Hematopoietic multipotent progenitor cell treated with erythropoietin and hydrocortisone succinate and interleukin-3 and kit ligand, for 8 days (in vitro differentiated cells): ENCODE measurements at places on chromosomes 11 and 22.
A peak's percentile ranks its signal among the peaks of the same experiment; 100 is the strongest.

GRCh38 chr11:23359297-23359696 lies 499.0 kb upstream of the CCDC179 start:
- DNase-seq, result no peak

GRCh38 chr22:38292694-38293093 lies 19.9 kb upstream of the TMEM184B start:
- no peak for DNase-seq

- no peak for DNase-seq
These were observed 8.8 kb downstream of the H19 start for GRCh38 chr11:1988667-1989317.

- DNase-seq, result no peak
These were observed 83.6 kb upstream of the TBCEL start for GRCh38 chr11:120940160-120940848.

- DNase-seq, result no peak
These were observed 13.2 kb downstream of the PHLDB1 start for GRCh38 chr11:118620529-118621070.

DNA sequence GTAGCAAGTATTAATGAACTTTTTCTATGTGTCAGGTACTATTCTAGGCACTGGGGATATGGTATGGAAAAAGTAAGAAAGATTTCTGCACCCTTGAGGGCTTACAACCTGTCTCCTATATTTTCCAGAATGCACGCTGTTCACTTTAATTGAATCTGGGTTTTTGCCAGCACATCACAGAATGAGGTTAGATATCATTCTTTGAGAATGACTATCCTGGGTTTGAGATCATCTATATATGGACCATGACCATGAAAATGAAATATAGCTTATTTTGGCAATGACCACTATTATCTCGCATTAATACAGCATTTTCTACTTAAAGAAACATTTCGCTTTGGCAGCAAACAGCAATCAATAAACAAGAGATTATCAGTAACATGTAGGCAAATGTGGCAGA lies 46.9 kb downstream of the C11orf71 start:
- DNase-seq, result no peak

DNA sequence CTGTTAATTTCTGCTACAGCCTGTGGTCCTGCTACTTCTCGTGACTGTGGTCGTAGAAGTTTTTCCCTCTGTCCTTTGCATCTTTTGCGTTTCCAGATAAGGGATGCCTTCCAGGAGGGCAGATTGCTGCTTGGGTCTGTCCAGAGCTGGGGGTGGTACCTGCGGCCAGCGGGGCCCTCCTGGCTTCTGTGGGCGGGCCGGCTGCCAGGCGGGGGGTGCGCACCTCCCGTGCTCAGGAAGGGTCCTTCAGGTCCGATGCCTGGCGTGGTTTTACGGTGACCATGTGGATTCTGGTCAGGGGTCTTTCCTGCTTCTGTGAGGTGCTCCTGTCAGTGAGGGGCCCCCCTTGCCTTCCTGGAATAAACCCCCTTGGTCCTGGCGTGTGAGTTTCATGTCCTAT lies 84.8 kb downstream of the KCNQ1 start:
- DNase-seq, result no peak

DNA sequence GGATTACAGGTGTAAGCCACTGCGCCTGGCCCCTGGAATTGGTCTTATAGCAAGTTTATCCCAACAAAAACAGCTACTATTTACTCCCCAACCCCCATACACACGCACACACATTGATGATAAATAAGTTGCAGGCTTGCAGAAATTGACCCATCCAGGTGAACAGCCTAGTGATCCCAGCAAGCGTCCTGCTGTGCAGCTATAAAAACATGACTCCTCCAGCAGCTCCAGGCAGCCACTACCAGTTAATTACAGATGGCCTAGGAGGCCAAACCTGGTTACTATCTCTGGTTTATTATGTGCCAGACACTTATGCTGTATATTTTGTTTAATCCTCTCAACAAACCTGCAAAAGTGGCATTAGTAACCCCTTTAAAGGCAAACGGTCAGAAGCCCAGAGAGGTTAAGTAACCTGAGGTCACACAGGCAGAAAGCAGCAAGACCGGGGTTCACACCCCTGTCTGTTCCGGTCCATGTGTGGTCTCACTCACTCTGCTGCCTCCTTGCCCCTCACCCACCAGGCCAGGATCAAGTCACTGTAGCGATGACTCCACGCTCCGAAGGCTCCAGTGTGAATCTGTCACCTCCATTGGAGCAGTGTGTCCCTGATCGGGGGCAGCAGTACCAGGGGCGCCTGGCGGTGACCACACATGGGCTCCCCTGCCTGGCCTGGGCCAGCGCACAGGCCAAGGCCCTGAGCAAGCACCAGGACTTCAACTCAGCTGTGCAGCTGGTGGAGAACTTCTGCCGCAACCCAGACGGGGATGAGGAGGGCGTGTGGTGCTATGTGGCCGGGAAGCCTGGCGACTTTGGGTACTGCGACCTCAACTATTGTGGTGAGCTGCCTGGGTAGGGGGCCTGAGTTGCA lies 6.6 kb downstream of the F2 start:
- DNase-seq, result no peak

GRCh38 chr11:74257959-74258553 lies 53.4 kb downstream of the P4HA3 start:
- no peak for DNase-seq

- no peak for DNase-seq
These were observed 358.3 kb upstream of the CTSC start for GRCh38 chr11:88695689-88696414.

GRCh38 chr11:120390585-120390922 lies 54.3 kb downstream of the ARHGEF12 start:
- no peak for DNase-seq

DNA sequence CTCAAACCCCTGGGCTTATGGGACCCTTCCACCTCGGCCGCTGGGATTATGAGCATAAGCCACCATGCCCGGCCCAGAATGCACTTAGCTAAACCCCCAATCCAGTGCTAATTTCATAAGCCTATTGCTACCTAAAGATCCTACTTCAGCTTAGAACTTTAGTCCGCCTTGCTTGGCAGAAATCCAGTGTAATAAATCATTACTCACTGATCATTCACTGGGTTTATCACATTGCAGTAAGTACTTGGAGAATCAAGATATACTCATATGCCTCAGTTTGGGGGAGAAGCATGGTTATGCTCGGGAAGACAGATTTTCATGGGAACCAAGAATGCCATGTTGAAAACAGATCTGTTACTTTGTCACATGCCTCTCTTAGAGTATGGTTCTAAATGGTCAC lies 3.8 kb upstream of the TBRG1 start:
- DNase-seq, result no peak

DNA sequence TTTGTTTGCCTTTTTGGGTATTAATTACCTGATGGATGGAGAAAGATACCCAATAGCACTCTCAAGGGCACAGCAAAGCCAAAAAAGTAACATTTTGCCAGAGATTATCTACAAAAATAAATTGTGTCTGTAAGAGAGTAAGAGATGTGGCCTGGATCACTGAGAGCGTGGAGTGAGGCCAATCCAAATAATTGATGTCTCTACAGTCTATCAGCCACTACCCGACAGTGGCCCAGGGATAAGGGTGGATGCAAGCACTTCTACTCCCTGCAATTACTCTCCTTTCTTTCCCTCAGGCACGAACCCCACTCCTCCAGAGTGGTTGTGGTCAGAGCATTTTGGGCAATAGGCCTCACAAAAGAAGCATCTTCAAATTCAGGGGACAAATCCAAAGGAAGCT lies 92.3 kb upstream of the ZC3H12C start:
- DNase-seq, result no peak

- DNase-seq, result no peak
These were observed 61.1 kb downstream of the CYB5R2 start for GRCh38 chr11:7612056-7612660.

- DNase-seq, result peak; percentile 62
These were observed 15.1 kb downstream of the OR51E1 start for GRCh38 chr11:4658629-4659445.

DNA sequence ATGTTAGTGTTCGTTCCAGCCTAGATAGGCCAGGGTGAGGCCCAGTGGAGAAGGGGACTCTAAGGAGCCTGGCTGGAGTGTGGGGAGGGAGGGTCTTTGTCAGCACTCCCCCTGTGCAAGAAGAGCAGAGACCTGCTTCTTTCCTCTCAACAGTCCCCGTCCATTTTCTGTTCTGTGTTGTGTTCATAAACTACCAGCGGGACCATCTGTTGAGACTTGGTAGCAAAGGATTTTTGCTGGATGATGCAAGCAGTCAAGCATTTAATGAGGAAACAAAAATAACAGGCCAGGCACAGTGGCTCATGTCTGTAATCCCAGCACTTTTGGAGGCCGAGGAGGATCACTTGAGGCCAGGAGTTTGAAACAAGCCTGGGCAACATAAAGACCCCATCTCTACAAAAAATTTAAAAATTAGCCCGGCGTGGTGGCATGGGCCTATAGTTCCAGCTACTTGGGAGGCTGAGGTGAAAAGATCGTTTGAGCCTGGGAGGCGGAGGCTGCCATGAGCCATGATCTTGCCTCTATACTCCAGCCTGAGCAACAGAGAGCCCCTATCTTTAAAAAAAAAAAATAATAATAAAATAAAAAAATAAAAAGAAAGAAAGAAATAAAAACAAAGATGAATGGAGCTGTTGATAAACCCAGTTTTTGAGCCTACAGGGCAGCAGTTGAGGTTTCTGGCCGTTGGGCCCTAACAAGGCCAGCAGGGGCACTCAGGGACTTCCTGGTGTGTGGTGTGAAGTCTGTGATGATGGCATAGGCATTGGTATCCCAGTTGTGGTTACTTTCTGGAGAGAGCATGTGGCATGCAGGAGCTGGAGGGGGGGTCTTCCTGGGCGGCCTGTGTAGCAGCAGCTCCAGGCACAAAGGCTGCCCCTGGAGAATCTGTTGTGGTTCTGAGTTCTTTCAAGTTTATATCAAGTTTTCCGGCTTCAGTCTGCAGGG lies 1.7 kb upstream of the TXNRD2 start:
- DNase-seq, result peak; percentile 73

DNA sequence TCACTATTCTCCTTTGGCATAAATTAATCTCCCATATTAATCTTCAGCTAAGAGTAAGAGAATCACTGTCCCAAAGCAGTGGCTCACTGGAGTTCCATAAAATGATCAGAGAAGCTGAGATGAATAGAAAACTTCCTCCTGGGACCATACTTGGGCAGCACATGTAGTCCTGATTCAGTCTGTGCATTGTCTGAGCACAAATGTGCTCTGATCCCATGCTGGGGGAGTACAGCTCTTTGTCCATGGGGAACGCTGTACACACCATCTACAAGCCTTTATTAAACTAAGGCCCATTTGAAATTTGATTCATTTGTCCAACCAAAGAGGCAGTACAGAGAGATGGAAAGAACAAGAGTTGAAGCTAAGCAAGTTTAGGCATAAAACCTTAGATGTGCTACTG lies 147.4 kb upstream of the PGR start:
- DNase-seq, result no peak

- DNase-seq, result no peak
These were observed 20.3 kb downstream of the MRGPRD start for GRCh38 chr11:68960294-68961071.

DNA sequence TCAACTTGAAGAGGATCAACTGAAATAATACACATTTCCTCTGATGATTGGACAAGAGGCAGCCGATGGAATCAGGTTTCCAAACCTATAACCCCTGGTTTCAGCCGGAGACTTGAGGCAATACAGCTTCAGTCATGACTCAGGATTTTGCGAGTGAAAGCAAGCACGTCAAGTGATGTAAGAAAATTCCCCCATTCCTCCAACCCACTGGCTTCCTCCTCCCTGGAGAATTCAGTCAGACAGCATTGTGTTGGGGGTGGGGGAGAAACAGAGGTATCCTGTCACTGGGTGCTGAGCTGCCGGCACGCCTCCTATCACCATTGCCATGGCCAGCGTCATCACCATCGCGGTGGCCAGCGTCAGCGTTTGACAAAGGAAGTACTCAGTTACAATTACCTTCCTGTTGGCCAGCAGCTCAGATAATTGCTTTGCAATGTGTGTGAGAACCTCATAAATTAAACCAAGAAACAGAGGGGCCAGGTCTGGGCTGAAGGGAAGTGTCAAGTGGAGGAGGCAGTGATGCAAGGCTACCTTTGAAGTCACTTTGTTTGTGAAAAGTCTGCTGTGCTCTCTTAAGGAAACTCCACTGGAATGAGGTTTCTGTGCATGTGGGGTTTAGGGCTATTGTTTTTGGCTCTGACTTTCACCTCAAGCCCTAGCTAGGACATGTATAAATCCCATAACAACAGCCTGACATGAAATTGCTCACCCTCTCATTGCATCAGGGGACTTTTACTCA lies 50.2 kb downstream of the LIF start:
- DNase-seq, result no peak

GRCh38 chr22:34814260-34815025 lies 251.5 kb upstream of the ISX start:
- DNase-seq, result no peak
